T-helper 2 cell treated with Interferon-gamma antibody and Interleukin-4, amounts not matched to agents 5 μg/mL and 100 μg/mL, for 36 hours (primary cell): ENCODE measurements at places on chromosomes 5 and 9.

DNA sequence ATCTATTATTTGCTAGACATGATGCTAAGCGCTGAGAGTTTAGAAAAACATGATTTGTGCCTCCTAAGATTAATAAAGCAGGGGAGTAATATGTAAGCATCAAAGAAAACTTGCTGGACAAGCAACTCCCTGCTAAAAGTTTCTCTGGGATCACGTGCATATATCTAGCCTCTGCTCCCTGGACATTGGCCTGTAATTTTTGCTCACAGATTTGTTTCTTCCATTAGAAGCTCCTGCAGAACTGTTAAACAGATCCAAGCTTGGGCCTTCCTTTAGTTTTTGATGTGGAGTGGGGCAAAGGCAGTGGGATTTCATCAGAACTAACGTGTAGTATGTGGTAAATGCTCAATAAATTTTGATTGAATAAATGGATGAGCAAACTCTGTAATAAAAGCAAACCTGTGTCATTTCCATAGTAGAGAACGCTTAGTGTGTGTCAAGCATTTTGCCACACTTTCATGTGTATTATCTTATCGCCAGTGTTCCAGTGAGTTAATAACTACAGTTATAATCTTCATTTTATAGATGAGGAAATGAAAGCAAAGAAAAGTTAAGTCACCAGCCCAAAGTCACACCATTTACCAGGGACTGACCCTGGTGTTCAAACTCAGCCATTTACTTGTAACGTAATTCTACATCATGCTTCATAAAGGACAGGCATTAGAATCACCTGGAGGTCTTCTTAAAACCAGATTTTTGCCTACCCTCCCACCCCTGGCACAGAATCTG lies 100.3 kb downstream of the PCSK5 start:
- no peak for DNase-seq

DNA sequence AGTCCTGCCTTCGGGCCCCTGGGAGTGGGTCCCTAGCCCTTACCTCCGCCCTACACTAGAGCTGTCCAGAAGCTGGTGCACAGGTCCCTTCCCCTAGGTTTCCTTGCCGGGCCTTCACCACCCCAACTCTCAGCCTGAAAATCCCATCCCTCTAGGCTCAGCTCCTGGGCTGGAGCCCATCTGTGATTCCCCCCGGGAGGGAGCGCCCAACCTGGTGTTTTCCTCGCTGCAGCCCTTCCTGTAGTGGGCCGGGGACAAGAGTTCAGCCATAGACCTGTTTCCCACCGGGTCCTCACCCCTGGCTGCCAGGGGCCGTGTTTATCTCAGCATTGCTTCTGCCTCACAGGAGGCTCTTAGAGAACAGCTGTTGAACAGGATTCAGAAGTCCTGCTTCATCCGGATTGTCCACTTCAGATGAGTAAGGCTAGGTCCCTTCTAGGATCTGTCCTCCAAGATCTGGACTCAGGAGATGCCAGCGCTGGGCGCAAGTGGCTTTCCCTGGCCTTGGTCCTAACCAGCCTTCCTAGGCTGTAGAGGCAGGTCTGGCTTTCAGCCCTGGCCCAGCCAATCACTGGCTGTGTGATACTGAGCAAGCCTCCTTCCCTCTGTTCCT lies 965 bp downstream of the GLIPR2 start:
- no peak for DNase-seq

- DNase-seq = no peak
Observed at GRCh38 chr5:137209232-137209809, 289.8 kb downstream of the SPOCK1 start.

GRCh38 chr5:67058998-67059743 lies 137.4 kb downstream of the CD180 start:
- no peak for DNase-seq

DNA sequence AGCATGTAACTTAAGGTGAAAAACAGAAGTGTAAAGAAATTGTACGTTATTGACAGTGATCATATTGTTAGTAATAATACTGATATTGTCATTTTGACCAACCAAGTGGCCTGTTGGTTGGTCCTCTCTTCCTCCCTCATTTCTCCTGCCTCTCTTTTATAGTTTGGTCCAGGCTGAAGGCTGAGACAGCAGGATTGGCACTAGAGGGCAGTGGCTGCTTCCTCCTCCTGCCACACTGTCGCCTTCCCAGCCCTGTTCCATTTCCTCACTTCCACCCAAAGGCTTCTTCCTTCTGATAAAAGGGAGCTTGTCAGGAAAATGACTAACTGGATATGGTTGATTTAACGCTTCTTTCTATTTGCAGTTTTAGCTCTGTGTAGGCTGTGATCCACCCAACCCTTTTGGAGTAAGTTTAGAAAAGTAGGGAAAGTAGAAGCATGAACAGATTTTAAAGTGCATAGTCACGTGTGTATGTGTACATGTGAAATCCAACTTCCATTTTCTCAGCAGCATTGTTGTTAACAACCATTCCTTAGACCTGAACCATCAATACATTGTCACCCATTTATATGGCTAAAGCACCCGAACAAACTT lies 35.6 kb downstream of the PTCD2 start:
- no peak for DNase-seq

DNA sequence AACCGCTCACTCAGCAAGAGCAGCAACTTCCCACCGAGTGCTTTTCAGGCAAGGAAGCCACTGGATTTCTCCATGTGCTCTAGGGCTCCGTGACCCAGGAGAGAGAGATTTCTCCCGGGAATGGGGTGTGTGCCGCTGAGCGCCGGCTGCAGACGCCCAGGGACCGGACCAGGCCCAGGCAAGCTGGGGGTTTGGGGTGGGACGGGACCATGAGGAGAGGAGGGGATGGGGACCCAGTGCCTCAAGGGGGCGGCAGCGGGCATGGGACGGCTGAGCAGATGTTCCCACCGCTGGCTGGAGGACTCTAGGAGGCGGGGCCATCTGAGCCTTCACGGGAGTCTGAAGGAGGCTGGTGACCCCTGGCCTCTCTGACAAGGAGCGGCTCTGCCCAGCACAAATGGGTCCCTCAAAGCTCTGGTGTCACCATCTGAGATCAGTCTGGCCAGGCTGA lies 8.5 kb downstream of the LCN9 start:
- DNase-seq = no peak

- DNase-seq = no peak
Observed at GRCh38 chr9:1320607-1321195, 270.5 kb downstream of the DMRT2 start.

DNA sequence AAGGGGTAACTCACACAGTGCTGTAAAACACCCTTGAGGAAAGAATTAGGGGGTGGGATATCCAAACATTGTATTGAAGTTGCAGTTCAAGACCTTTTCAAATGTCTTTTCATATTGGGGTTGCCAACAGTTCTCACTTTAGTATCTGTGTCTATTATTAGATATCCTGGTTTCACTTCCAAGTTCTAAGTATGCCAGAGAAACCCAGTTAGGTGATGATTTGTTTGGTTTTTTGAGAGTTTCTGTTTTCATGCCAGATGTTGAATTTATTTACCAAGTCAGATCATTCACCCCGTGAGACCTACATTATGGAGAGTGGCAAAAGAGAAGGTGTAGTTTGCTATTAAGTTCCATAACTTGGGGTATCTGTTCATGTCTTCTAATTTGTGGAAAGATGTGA lies 64.5 kb downstream of the C9orf152 start:
- no peak for DNase-seq

GRCh38 chr5:154179846-154180710 lies 10.5 kb upstream of the GALNT10 start:
- no peak for DNase-seq
